ENCODE measurements at places on chromosomes 2 and 18.

DNA sequence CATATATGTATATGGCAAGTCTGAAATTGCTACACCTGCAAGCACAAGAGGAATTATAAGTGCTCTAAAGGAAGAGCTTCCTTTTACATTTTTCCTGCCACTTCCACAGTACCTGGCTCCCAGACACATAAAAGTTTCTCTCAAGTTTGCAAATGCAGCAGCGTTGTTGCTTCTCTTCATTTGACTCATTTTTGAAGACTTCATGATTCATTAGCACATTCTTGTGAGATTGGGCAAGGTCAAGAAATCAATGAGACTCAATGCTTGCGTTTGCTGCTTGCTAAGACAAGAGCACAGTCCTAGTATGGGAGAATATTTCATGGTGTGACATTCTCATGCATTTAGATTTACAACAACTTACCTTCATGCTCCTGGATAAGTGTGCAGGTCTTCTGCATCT lies 42.6 kb upstream of the PDCL3 start:
- DNase-seq = no peak

GRCh38 chr18:45106331-45106774 lies 425.7 kb downstream of the SETBP1 start:
- DNase-seq = no peak

DNA sequence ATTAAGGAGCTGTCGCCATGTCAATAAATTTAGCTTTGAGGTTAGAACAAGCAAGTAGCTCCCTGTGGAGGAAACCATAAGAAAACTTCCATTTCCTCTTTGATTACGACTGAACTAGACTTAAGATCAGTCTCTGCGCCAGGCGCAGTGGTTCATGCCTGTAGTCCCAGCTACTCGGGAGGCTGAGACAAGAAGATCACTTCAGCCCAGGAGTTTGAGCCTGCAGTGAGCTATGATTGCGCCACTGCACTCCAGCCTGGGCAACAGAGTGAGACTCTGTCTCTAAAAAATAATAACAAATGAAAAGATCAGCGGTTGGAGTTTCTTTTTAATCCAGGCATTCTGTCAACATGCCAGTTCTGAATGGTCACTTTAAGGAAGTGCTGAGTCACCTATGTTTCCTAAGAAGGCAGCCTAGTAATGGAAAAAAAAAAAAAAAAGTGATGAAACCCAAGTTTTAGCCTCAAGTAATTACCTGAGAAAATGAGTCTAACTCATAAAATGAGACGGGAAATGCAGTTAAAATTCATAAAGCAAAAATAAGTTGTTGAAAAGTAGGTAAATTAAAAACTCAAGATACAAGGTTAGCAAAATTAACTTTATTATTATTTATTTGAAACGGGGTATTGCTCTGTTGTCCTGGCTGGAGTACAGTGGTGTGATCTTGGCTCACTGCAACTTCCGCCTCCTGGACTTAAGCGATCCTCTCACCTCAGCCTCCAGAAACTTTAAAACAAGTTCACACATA lies 10.2 kb downstream of the C18orf32 start:
- no peak for DNase-seq

DNA sequence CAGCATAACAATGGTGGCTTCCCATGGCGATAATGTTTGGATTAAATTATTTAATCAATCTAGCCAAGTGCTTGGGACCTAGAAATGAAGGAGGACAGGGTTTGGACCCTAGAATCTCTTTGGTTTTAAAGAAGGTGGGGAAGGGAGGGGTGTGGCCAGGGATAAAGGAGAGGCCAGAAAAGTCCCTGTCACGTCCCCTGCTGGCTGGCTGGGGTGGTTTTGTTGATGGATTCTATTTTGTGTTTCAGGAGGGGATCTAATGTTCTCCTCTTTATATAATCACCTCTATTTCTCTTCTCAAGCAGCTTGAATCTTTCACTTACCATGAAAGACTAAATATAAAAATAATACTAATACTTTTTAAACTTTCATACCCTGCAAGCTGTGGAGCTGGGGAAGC lies 52.6 kb upstream of the GALR1 start:
- DNase-seq = no peak

- DNase-seq = no peak
Observed at GRCh38 chr2:216113572-216113971, 4.4 kb downstream of the XRCC5 start.

DNA sequence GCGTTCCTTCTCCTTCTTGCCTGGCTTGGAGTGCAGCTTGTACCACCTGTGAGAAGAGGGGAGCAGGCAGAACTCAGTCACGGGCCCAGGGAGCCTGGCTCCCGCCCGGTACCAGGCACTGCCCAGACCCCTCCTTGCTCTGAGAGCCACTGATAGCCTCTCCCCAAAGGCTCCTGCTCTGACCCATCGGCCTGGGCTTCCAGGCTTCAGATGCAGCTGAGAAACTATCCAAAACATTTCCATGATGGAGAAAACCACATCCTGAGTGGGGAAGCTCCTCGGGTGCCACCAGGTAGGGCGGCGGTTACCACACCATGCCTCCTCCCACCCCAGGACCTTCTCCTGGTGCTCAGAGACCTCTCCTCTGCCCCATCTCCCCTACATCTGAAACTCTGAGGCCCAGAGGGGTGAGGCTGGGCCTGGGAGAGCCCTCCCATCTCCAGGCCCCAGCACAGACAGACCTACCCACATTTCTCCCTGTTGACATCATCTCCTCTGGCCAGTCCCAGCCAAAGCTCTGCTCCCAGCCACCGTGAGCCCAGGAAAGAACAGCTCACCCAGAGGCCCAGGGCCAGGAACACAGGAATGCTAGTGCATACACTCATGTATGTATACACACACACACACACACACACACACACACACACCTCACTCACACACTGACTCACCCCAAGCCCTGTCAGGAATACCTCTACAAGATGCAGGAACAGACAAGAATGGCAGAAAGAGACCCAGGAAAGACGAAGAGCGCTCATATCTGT lies 17.9 kb upstream of the SFXN5 start:
- no peak for DNase-seq

Measured in stimulated activated CD8-positive, alpha-beta memory T cell treated with anti-CD3 and anti-CD28 coated beads, Interleukin-15, amount 100 ng/mL, for 24 hours (primary cell).